Renal pelvis (tissue), 12 donors: ENCODE measurements at places on chromosomes 6 and 20. TPM values are rescaled to one million over a fixed set of nuclear protein-coding genes. Genes with fewer than 3 reads are reported as not detected.
A peak's percentile ranks its signal among the peaks of the same experiment; 100 is the strongest.

Gene C6orf120
- 42.8 TPM for polyA plus RNA-seq

Gene QKI
- polyA plus RNA-seq = 183 TPM

Gene APCDD1L
- polyA plus RNA-seq = 15.4 TPM

Gene OSBPL2
- 39.3 TPM for polyA plus RNA-seq

Gene ZSCAN31
- polyA plus RNA-seq = 11.4 TPM

Gene LY6G6D
- polyA plus RNA-seq = not detected

Gene OVOL2
- 1.0 TPM for polyA plus RNA-seq

DNA sequence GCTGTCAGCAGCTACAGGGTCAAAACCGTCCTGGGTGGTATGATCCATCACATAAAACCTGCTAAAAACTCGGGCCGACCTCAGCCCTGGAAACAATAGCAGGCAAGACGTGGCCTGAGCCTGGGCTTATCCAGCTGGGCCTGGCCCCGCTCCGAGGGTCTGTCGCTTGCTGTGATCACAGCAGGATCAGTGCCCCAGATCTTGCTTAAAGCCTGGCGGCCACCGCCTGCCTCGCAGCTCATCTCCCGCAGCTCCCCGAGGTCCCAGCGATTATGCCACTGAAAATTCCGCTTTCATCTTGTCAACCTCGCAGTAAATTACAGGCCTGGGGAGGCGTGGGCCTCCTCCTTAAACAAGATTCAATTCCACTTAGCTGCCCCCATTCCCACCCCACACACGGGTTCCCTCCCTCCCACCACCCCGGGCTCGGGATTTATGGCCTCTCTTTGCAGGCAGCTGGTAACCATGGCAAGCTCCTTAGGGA, 40.1 kb downstream of the CDH22 start:
- peak; percentile 63 for DNase-seq

- DNase-seq = no peak
These were observed 13.9 kb upstream of the SNHG17 start for GRCh38 chr20:38449046-38449445.

- DNase-seq = no peak
These were observed 3.3 kb downstream of the CEBPB start for GRCh38 chr20:50193836-50194421.

GRCh38 chr6:140533526-140533925, 1159.1 kb upstream of the CITED2 start:
- DNase-seq = no peak

DNA sequence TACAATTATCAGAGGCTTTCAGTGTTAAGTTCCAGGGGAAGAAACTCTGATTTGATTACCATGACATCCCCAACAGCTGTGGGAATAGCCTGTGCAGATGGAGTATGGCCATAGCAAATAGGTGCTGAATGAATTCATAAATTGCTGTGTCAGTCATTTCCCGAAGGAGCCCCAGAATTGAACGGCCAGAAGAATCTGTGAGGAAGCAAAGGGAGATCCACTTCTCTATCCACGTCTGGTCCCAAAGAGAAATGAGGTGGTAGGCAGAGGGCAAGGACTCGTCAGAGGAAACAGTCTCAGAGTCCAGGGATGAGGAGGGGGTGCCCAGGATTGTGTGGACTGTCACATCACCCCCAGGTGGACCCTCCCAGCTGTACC, 3.1 kb upstream of the TAF8 start:
- no peak for DNase-seq

DNA sequence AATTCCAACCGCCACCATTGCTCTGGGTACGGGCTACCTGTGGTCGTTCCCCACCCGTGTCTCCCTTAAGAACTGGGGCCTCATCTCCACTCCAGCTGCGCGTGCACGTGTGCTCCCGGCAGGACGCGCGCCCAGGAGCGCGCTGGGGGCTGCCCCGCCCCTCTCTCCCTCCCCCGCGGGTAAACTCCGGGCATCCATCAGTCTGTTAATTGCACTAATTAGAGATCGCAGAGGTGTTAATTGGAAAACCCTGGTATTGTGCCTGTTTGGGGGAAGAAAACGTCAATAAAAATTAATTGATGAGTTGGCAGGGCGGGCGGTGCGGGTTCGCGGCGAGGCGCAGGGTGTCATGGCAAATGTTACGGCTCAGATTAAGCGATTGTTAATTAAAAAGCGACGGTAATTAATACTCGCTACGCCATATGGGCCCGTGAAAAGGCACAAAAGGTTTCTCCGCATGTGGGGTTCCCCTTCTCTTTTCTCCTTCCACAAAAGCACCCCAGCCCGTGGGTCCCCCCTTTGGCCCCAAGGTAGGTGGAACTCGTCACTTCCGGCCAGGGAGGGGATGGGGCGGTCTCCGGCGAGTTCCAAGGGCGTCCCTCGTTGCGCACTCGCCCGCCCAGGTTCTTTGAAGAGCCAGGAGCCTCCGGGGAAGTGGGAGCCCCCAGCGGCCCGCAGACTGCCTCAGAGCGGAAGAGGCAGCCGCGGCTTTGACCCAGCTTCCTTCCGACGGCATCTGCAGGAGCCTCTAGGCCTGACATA, 14.4 kb downstream of the FOXP4 start:
- DNase-seq = no peak

- DNase-seq = no peak
These were observed 28.3 kb upstream of the CD83 start for GRCh38 chr6:14089224-14089623.

- DNase-seq = peak; percentile 22
These were observed 580.3 kb downstream of the TENT5A start for GRCh38 chr6:81172056-81172740.

DNA sequence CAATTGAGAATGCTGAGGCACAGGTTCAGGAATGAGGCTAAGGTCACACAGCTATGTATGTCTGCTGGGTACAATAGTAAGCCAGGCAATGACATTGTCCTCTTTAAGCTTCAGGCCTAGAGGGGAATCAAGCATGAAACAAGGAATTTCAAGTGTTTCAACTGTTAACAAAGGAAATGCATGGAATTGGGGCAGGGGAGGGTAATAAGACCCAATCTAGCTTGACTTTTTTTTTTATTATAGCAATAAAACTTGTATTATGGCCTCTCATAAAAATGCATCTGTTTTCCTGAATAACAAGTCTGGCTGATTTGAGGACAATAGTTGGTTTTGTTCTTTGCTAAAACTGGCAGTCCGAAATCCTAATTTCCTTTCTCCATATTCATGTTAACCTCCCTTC, 336.7 kb downstream of the CBLN4 start:
- no peak for DNase-seq

GRCh38 chr6:34246249-34246562, 2.6 kb downstream of the SMIM29 start:
- no peak for DNase-seq

- DNase-seq = no peak
These were observed 46.2 kb downstream of the TTI1 start for GRCh38 chr20:37986873-37987601.

GRCh38 chr20:49775229-49775693, 37.4 kb upstream of the SLC9A8 start:
- peak; percentile 50 for DNase-seq

DNA sequence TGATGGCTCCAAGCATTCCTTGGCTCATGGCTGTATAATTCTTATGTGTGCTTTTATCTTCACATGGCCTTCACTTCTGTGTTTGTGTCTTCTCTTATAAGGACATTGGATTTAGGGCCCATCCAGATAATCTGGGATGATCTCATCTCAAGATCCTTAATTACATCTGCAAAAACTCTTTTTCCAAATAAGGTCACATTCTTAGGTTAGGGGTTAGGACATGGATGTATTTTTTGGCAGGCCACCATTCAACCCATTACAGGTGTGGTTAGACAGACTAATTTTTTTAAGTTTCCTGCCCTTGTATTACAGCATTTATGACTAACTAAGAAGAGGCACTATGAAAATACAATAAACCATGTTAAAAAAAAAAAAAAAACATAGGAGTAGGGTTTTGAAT, 254.0 kb downstream of the TPBG start:
- no peak for DNase-seq

- DNase-seq = no peak
These were observed 783.4 kb upstream of the CHD6 start for GRCh38 chr20:42401613-42402012.

DNA sequence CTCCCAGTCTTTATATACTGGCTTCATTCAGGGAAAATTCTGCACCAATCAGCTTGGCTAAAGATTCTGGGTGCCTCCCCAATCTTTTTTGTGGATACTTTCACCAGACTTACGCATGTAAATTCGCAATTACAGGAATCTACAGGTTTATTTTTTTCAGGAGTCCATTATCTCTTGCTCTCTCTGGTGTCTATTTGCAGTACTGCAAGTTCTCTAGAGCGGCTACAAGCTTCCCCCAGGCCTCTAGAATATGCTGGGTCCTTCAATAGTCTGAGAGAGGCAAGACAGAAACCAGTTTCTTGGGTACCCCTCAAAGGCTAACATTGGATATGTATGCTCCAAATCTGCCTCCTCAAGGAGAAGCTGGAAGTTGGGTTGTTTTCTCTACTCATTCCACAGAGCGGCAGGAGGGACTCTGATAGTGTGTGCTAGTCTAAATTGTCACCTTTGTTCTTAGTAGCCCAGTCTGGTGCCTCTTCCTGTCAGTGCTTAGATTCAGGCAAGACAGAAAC, 58.5 kb downstream of the SUN5 start:
- peak; percentile 9 for DNase-seq

GRCh38 chr6:75602246-75603105, 796 bp downstream of the SENP6 start:
- DNase-seq = peak; percentile 43

DNA sequence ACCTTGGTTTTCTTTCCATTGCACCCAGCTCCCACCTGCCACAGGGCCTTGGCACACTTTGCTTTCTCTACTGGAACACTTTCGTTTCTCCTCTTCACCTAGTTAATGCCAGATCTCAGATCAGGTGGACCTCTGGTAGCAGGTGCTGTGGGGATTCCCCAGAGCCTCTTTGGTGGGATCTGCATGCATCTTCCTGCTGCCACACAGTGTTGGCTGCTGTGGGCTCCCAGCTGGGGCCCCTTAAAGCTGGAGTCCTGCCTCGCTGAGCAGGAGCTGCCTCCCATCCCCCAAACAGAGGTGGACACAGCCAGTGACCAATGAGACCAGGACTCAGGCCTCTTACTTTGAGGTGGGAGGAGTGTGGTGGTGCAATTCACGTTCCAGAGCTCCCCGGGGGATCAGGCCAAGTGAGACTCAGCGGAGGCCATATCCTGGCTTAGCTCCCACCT, 28.4 kb downstream of the CEBPB start:
- DNase-seq = no peak

DNA sequence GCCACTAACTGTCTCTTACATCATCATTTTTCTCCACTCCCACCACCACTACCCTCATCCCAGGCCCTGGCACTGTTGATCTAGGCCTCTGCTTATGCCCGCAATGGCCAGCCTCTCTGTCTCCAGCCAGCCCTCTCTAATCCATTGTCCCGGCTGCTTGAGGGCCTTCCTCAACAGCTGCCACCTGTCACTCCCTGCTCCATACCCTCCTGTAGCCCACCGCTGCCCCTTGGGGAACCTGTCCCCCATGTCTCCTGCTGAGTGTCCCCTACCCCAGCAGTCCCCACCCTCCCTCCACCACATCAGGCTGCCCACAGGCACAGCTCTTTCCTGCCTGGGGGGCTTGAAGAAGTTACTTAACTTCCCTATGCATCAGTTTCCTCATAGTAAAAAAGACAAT, 13.4 kb downstream of the TEAD3 start:
- no peak for DNase-seq

DNA sequence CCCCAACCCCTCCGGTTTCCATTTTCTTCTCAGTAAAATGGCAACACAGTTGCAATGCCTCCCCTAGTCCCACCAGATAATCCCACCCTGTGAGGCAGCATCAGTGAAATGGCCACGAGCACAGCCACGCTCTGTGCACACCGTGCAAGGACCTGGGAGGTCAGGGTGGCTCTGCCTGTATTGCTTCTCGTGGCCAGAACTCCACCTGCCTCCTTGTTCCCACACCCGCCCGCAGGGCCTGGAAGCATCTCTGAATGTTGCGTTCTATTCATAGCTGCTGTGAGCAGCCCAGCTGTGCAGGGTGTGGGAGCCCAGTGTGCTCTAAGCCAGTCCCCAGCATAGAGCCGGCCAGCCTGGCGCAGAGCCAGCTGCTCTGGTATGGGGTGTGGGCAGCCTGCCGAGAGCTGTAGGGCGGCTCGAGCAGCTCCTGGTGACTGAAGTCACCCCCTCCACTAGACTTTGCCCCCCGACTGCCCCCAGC, 161.1 kb downstream of the DLL1 start:
- no peak for DNase-seq

DNA sequence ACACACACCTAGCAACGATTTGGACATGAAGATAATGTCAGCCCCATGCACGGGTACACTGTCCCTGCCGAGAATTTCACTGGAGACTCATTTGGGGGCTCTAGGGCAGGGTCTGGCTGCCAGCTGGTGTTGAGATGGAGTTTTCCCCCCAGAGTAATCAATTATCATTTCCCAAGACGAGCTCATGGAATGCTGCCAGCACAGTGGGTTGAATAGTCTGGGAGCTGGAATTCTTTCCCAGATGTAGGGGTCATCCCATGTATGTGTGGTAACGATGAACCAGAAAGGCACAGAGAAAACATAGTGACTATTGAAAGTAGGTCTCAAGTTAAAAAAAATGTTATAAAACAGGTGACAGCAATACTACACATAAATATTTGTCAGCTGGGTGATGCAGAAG, 579.9 kb downstream of the MAFB start:
- no peak for DNase-seq

DNA sequence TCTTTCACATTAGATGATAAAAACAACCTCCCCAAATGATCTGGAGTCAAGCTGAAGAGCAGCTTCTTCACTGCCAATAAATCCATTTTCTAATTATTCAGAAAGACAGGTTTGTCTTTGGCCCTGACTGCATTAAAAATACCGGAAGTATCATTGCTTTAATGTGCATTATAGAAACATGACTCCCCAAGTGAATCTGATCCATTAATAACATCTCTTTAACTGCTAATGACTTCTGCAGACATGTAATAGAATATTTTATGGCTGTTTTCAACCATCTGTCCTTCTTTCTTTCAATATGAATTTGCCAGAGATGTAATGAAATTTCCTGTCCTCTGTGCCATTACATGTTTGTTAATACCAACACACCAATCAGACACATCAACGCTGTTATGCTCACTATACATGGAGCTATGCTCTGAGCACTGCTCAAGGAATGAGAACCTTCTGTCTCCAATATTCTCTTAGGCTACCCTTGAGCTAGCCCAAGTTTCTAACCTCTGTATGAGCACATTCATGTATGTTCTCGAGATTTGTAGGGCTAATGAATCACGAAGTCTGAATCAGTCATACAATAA, 87.8 kb downstream of the LYRM4 start:
- no peak for DNase-seq

- DNase-seq = no peak
These were observed 251.1 kb upstream of the SOX4 start for GRCh38 chr6:21342501-21342900.

DNA sequence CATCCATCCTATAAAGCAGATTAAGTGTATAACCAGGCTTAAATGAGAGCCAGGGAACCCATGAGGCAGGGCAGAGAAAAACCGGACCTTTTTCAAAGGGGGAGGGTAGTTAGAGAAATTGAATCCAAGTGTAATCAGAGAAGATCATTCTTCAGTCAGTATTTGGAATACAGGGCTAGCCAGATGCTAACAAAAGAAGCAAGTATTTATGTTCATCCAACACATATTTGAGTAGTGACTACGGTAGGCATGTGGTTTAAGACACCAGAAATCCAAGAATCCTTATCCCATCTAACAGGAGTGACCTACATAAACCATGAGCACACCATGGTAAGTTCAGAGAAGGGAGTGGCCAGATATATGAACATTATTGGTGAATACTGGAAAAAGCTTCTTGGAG, 46.8 kb upstream of the FAM83C start:
- no peak for DNase-seq
